ENCODE measurements at places on chromosomes 2 and 18.

DNA sequence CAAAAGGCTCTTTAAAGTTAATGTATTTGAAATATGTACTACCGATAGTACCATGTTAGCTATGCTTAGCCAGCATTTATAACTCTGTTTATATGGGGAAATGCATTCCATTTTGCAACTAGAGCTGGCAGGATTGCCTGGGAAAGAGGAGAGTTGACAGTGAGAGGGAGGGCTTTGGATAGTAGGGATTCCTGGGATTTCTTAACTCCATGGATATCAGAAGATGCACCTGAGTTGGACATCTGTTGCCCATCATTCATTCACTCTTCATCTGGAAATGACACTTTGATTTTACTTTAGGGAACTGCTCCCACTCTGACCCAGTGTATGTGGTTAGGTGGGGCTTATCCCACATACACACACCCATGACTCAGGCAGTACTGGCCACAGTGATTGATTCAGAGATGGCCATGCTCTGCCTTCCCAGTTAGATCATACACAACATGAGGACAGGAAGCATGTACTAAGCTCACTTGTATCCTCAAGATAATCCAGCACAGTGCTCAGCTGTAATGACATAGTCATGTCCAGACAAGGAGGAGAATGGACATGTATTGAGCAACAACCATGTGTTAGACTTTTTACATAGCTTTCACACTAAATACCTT, 248.8 kb downstream of the MREG start:
- DNase-seq, result no peak

DNA sequence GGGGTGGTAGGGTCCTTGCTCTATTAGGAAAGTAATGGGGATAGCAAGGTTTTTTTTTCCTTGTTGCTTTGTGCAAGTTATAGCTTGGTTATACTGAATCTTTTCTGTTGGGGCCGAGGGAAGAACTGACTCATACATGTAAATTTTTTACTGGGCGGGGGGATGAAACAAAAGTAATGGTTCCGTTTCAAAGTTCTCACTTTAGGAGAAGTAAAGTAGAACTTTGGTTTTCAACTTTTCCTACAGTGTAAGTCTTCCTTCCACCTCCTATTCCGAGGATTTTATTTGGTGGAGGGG, 1.1 kb downstream of the AFTPH start:
- DNase-seq, result no peak

GRCh38 chr2:3036432-3037125, 341.0 kb downstream of the EIPR1 start:
- DNase-seq, result no peak

- DNase-seq, result no peak
Measured at GRCh38 chr2:32474381-32474780, 117.6 kb downstream of the BIRC6 start.

- DNase-seq, result no peak
Measured at GRCh38 chr2:229363185-229363814, 92.2 kb upstream of the PID1 start.

GRCh38 chr18:3584897-3585460, 135.0 kb downstream of the TGIF1 start:
- peak; percentile 47 for DNase-seq

DNA sequence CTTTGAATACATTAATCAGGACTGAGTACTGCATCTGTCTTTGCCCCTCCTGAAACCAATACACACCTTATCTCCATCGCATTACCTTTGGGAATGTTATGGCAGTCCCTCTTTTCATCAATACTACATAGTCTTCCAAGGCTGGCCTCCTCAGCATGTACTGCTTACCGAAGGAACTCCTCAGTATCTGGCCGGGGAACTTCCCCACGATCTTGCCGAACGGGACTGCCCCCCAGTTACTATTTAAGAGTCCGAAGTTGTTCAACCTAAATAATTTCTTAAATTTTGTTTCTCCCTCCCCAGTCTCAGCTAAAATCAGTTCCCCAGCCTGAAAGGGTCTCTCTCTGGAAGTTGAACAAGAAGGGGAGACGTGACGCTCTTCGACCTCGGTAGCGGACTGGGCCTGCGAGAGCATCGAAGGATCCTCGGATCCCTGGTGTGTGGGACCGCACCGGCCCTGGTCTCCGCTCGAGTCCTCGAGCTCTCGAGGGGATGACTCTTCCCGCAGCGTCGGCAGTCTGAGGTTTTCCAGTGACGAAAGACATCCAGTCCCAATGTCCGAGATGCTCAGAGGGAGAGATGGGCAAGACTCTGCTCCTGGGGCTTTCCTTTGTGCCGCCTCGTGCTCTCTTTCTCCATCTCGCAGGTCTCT, 489 bp downstream of the TRMT61B start:
- peak; percentile 3 for DNase-seq

DNA sequence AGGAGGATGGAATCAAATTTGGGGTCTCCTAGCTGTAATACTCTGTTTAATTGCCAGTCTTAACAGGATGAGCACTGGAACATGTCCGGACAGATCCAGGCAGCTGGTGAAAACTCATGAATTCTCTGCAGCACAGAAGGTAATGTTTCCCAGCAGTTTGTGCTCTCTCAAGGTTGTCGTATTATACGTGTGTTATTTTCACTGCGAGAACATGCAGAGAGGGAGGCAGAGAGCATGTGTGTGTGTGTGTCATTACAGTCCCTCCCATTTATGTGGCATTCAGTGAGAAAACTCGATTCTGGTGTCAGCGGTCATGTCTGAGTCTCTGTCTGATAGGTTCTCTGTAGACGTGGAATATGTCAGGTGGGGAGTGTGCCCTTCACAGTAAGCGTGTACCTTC, 150.2 kb upstream of the POU3F3 start:
- DNase-seq, result no peak

DNA sequence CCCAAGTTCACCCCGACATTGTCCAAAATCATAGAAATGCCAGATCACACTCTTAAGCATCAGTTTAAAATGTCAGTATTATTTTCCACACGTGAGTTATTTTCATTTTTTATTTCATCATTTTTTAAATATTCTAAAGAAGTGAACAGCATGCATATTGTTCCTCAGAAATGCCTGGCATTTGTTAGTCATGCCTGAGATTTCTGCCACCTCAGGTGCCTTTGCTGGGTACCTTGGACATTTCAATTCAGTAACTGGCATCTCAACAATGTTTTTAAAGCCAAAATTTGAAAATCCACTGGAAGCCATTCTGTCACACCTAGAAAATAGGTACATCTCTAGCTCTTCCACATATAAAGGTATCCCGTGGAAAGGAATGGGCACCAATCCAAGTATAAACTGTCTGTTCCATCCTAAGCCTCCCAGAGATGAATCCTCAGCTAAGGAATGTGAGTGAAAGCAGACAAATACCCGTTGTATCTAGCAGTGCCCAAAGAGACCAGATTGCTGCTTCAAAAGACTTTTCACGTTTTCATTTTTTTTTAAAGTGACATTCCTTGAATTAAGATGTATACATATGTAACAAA, 159.8 kb downstream of the ZNF385B start:
- no peak for DNase-seq

- DNase-seq, result no peak
Measured at GRCh38 chr2:223647258-223647952, 45.2 kb upstream of the SCG2 start.

DNA sequence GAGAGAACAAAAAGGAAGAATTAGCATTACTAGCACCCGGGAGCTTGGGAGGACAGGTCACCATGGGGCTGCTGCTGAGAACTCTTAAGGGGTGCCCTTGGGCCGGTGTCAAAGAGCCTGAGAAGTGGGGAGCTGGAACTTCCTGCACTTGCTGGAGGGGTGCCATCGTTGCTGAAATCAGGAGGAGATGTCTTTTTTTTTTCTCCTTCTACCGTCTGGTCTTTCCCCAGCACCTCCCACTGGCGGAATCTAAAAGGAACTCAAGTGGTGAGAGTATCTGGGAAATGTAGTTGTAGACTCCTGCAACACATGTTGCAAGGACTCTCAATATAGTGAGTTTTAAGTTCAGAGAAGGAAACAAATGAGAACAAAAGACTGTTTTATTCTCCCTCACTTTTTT, 6.1 kb upstream of the AMMECR1L start:
- no peak for DNase-seq

- no peak for DNase-seq
Measured at GRCh38 chr2:239233576-239233975, 167.2 kb downstream of the HDAC4 start.

GRCh38 chr18:3453540-3454364, 3.8 kb downstream of the TGIF1 start:
- DNase-seq, result no peak

DNA sequence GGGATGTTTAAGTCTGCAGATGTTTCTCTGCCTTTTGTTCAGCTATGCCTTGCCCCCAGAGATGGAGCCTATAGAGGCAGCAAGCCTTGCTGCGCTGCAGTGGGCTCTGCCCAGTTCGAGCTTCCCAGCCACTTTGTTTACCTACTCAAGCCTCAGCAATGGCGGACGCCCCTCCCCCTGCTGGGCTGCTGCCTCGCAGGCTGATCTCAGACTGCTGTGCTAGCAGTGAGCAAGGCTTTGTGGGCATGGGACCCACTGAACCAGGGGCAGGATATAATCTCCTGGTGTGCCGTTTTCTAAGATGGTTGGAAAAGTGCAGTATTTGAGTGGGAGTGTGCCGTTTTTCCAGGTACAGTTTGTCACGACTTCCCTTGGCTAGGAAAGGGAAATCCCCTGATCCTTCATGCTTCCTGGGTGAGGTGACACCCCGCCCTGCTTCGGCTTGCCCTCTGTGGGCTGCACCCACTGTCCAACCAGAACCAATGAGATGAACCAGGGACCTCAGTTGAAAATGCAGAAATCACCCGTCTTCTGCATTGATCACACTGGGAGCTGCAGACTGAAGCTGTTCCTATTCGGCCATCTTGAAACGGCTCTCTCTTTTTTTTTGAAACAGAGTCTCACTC, 27.6 kb upstream of the ADAM23 start:
- DNase-seq, result no peak

GRCh38 chr2:160955578-160955977, 204.7 kb upstream of the TANK start:
- DNase-seq, result no peak

- no peak for DNase-seq
Measured at GRCh38 chr2:219219784-219220532, 1.2 kb upstream of the ABCB6 start.

DNA sequence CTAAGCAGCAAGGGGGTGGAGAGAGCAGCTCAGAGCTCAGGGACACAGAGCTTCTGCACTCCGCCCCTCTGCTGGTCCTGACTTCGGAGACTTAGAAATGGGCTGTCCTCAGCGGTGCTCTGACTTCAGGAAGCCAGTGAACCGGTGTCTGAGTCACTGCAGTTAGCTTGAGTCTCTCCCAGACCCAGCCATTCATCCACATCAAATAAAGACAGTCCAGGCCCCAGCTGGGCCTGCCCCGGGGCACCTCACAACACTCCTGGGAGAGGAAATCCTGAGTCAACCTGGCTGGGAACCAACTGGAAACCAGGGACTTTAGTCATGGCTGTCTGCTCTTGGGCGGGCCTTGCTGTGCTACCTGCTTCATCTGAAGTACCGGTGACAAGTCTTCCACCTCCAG, 5.4 kb upstream of the ITGB6 start:
- DNase-seq, result peak; percentile 49

GRCh38 chr18:73509460-73509859, 638.2 kb downstream of the FBXO15 start:
- no peak for DNase-seq

- DNase-seq, result no peak
Measured at GRCh38 chr2:158518084-158518483, 61.3 kb downstream of the PKP4 start.

DNA sequence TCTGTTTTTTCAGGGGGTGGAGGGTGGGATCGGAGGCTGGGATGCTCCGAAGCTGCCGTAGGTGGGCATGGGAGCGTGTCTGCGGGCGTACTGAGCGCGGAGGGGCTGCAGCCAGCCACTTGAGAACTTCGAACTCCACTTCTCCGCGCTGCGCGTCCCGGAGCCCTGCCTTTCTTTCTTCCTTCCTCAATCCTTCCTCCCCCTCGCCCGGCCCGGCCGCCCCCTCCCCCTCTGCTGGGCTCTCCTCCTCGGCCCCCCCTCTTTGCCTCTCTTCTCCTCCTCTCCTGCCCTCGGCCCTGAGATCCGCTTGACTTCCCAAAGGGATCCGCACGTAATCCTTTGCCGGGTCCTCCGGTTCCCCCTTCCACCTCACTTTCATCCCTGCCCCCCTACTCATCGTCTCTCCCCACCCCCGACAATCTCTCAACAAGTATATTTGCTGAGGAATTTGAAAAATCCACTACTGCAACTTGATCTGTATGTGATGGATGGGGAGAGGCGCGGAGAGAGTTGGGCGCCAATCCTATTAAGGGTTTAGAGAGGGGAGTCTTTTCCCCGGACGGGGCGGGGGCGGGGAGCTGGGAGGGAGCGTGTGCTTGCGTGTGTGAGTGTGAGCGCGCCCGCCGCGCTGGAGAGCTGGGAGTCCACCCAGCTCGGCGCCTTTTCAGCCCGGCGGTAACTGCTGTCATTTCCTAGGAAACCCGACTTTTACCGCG, 1.1 kb downstream of the GLI2 start:
- DNase-seq, result peak; percentile 72

DNA sequence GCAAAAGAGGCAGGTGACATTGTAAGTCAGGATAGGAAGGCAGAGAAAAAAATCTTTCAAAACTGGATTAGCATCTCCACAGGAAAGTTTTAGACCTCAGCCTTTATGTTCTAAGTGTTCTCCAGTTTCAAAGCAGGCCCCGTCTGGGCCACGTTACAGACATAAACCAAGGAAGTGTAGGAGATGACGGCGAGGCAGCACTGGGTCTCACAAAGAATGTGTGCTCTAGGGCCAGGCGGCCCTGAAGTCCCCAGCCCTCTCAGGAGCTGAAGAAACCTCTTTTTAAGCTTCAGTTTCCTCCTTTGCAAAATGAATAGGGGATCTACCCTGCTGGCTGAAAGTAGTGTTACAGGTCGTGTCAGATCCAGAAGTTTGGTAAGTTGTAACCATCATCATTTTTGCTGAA, 81.7 kb downstream of the SPRED2 start:
- peak; percentile 45 for DNase-seq

DNA sequence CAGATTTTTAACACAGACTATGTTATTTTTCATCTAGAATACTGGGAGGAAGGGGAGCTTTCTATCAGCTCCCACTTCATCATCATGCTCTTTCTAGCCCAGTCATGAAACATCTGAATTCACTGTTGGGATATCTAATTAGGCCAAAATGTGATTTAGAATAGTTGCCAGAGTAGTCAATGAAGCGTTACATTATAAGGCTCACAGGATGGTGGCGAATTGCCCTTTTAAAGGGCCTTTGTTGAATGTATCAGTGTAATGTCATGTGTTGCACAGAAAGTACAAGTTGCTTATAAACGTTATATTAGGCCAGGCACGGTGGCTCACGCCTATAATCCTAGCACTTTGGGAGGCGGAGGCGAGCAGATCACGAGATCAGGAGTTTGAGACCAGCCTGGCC, 45.6 kb downstream of the PDE1A start:
- DNase-seq, result no peak

GRCh38 chr18:79393635-79394533, 1.8 kb upstream of the NFATC1 start:
- DNase-seq, result peak; percentile 88

GRCh38 chr2:3585261-3586109, 9.4 kb upstream of the COLEC11 start:
- DNase-seq, result no peak

- peak; percentile 45 for DNase-seq
Measured at GRCh38 chr2:208359632-208359986, 47.0 kb upstream of the PTH2R start.

GRCh38 chr2:21228041-21228895, 104.5 kb downstream of the TDRD15 start:
- DNase-seq, result peak; percentile 17

- DNase-seq, result no peak
Measured at GRCh38 chr2:54574107-54574859, 118.2 kb downstream of the SPTBN1 start.

- DNase-seq, result no peak
Measured at GRCh38 chr2:10144771-10145518, 22.4 kb downstream of the RRM2 start.

- DNase-seq, result no peak
Measured at GRCh38 chr2:70505613-70506391, 47.8 kb downstream of the TGFA start.
